Stimulated activated CD8-positive, alpha-beta memory T cell treated with anti-CD3 and anti-CD28 coated beads, Interleukin-15, amount 100 ng/mL, for 48 hours (primary cell): ENCODE measurements at places on chromosomes 5 and 9.

GRCh38 chr5:73443829-73444498 is 4.6 kb downstream of the FOXD1 start:
- DNase-seq, result no peak

DNA sequence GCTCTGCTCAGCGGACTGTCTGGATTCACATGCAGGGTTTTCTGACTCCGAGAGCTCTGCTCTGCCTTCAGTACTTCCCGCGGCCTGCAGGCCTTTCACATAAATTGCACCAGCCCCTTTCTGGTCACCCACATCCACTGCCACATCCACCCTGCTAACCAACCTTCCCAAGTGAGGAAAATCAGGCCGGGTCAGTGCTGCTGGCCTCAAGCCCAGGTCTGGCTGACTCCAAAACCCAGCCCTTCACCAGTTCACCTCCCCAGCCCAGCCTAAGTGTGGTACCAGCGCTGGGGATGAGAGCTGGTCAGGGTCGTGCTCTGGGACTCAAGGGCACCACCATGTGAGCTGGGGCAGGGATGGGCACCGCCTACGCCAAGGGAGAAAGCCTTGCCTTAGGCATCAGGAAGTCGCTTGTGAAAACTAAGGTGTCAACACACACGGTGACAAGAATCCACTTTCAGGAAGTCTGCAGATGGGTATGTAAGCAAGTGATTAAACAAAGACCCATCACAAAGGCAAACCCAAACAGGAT is 12.3 kb downstream of the LMAN2 start:
- DNase-seq, result no peak

GRCh38 chr5:98557916-98558315 is 215.5 kb upstream of the RGMB start:
- DNase-seq, result no peak

DNA sequence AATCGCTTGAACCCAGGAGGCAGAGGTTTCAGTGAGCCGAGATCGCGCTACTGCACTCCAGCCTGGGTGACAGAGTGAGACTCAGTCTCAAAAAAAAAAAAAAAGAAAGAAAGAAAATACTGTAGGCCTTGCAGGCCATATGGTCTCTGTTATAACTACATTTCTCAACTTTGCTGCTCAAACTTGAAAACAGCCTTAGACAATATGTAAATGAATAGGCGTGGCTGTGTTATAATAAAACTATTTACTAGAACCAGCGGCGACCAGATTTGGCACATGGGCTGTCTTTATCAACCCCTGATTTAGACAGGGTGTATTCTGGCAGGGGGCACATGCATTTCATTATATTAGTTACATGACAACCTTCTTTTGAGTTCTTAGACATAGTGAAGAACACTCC is 130.0 kb downstream of the C9orf152 start:
- no peak for DNase-seq

GRCh38 chr9:104810421-104811339 is 46.8 kb downstream of the NIPSNAP3B start:
- no peak for DNase-seq

GRCh38 chr9:94700445-94700844 is 26.1 kb upstream of the AOPEP start:
- DNase-seq, result no peak
